ENCODE measurements at places on chromosomes 7 and 10.

- no peak for DNase-seq
Measured at GRCh38 chr7:38222481-38223096, 44.5 kb downstream of the STARD3NL start.

GRCh38 chr10:130894471-130894870 is 417.1 kb downstream of the TCERG1L start:
- DNase-seq: no peak

DNA sequence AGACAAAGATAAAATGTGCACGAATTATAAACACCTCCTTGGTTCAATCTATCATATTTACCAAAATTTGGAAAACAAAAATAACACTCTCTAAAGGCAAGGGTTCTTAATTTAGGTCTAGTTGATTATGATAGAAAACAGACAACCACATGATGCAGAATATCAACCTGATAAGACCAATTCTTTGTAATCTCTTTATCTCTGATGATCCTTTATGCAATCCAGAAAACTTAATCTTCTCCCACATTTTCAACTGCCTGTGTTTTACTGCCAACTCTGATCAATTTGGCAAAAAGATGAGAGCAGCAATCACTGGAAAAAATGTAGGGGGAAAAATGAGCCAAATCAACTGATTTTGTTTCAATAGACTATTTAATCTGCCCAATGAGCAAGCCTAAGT is 148.5 kb downstream of the LRRN3 start:
- no peak for DNase-seq

DNA sequence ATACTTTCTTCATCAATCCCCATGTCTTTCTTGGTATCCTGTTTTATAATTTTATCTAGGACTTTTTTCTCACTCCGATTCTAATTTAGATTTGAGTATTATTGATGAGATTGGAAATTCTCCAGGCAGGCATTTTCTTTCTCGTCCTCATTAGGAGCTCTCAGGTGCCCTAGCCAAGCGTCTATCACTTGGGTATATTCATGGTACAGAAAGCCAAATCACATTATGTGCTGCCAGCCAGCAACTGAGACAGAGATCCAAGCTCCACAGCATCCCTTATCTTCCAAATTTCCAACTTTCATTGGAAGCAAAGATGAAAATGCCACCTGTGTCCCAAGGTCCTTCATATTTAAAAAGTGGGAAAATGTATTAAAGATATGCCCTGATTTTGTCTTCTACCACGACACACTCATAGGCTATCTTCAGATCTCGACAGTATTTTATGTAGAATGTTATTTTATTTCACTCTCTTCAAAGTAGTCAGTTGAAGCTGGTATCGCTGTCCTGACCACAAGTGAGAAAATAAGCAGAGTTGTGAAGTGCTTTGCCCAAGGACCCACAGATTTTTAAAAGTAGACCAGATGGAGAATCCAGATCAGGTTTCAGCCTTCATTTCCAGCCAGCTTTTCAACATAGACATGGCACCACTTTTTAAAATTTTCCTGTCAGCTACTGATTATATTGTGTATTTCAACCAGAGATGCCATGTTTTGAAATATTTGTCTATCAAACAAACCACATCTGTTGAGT is 773.4 kb downstream of the CNTNAP2 start:
- no peak for DNase-seq

DNA sequence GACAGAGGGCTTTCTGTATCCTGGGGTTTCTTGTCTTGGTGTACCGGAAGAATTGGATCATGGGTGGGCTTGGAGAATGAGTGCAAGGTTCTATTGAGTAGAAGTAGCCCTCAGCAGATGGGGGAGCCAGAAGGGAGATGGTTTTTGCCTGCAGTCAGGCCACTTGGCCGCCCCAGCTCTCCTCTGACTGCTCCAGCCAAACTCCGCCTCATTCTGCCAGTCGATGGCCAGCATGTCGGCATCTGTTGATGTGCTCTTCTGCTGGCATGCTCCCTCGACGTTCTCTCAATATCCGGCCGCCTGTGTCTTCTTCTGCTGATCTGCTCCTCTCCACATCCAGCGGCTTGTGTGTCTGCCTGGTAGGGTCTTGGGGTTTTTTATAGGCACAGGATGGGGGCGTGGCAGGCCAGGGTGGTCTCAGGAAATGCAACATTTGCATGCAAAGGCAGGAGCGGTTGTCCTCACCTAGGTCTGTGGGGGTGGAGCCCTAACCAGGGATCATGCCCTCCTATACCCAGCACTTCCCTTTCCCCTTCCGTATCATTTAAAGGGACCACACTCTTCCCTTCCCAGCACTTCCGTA is 40.2 kb upstream of the TNS3 start:
- DNase-seq: no peak

DNA sequence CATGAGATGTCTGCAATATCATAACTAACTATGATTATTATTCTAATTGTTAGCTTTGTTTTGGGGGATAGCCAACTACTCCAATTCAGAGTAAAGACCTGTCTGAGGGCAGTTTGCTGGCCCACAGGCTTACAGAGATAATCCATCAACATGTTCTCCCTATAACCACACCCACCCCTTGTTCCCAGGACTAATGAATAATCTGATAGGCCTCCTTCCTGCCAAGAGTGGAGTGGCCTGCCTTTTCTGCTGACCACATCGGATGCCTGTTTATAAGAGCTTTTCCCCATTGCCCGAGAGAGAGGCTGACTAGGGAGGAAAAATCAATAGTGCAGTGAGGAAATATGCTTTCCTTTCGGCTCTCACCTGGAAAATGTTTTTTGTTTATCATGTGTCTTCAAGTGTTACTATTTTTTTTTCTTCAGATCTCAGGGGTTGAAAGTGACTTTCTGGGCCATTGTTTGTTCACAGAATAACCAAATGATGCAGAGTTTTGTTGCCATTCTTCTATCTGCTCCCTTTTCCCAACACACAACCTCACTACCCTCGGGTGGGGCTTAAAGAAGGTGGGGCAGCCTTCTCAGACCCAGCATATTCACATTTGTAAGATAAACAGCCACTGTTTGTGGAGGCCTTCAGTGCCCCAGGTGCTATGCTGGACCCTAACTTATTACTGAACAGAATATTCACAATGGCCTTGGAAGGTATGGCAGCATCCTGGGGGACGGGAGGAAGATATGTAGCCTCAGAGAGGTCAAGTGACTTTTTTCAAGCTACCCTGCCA is 38.4 kb downstream of the PLPP4 start:
- no peak for DNase-seq

- DNase-seq: no peak
Measured at GRCh38 chr10:91033324-91033950, 112.5 kb upstream of the ANKRD1 start.

GRCh38 chr7:139572071-139572470 is 48.6 kb downstream of the CLEC2L start:
- no peak for DNase-seq

GRCh38 chr7:44218418-44219201 is 17.8 kb downstream of the YKT6 start:
- DNase-seq: no peak

GRCh38 chr7:77783545-77783944 is 14.7 kb downstream of the TMEM60 start:
- no peak for DNase-seq

DNA sequence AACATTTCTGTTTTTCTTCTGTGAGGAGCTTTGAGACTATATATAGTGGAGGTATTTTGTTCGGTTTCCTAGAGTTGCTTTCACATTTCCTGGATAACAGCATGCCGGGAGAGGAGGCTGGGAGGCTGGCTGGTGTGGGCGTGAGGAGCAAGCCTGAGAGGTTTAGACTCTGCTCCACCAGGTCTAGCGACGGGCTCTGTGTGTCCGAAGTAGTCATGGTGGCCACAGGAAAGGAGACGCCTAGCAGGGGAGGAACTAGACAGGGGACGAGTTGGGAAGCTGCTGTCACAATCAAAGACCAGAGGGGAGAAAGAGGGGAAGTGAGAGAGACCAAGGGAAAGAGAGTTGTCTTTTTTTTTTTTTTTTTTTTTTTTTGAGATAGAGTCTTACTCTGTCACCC is 19.6 kb downstream of the PTPRE start:
- DNase-seq: no peak

DNA sequence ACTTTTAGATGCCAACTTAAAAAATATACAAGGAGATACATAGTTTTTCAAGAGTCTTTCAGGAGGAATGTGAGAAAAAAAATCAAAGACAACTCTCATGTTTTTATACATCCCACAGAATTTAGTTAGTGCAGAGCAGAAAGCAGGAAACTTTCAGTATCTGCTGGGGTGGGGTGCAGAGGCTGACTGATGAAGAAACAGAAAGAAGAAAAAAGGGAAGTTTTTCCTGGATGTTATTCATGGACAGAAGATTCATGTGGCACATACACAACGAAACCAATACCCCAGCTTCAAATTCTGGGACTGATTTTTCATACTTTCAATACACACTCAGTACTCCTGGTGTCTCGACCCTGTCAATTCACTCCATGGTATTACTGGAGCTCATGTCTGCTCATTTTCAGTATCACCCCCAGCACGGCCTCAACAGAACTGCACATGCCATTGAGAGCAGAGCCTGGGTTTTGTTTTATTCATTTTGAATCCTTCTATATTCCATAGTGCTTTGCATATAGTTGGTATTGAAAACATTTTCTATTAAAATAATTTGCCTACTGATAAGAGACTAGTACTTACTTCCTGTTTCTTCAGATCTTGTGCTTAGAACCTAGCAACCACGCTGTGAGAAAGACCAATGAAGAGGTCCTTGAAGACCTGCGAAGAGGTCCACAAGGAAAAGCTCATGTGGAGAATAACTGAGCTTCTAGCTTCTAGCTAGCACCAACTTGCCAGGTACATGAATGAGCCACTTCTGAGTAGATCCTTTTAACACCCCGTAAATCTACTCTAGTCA is 49.0 kb downstream of the NDUFB2 start:
- no peak for DNase-seq

DNA sequence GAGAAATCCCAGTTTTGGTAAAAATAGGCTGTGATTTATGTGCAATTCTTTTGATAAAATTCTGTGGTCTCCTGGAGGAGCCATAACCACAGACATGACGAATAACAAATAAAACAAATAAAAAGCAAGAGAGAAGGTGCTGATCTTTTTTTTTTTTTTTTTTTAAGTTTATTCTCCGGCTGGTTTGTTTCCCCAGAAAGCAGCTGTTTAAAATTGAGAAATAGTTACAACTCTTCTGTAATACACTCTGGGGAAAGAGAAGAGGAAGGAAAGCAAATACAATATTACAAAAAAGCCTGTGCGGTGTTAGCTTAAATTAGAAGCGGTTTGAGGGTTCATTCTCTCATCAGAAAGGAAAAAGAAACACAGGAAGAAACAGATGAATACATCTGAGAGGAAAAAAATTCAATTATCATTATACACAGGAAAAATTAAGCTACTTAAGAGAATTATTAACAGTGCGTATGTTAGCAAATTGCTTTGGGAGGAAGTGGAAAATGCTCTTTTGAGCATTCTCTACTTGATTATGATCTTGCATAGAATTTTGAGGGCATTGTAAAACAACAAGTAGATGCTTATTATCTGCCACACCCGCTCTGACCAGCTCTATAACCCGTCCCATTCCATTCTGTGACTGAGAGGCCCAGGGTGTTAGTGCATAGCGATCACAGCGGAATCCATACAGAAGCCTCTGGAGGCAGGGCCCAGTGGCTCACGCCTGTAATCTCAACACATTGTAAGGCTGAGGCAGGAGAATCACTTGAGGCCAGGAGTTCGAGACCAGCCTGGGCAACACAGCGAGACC is 40.6 kb upstream of the WAC start:
- no peak for DNase-seq

GRCh38 chr10:106935978-106936451 is 228.5 kb downstream of the SORCS1 start:
- DNase-seq: no peak

DNA sequence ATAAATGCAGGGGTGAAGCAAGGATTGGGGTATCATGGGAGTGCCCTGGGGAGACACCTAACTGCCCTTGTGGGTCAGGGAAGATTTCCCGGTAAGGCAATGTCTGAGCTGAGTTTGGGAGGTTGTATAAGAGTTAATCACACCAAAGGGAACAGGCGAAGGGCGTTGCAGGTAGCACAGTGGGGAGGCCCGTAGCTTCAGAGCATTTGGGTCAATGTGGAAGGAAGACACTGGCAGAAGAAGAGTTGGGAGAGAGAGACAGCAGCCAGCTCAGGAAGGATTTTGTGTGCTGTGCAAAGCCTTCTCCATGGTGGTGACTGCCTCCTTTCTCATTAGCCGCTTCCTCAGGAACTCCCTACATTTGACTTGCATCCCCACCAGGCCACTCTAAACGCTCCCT is 80.8 kb upstream of the LEP start:
- DNase-seq: no peak

- no peak for DNase-seq
Measured at GRCh38 chr7:33794419-33794818, 110.9 kb upstream of the BMPER start.

GRCh38 chr10:122503012-122503411 is 41.7 kb downstream of the HTRA1 start:
- DNase-seq: no peak

Data from epithelial cell of prostate (primary cell).